ELF-1 (cell line): ENCODE measurements at places on chromosomes 13 and 19.
A peak's percentile ranks its signal among the peaks of the same experiment; 100 is the strongest.

DNA sequence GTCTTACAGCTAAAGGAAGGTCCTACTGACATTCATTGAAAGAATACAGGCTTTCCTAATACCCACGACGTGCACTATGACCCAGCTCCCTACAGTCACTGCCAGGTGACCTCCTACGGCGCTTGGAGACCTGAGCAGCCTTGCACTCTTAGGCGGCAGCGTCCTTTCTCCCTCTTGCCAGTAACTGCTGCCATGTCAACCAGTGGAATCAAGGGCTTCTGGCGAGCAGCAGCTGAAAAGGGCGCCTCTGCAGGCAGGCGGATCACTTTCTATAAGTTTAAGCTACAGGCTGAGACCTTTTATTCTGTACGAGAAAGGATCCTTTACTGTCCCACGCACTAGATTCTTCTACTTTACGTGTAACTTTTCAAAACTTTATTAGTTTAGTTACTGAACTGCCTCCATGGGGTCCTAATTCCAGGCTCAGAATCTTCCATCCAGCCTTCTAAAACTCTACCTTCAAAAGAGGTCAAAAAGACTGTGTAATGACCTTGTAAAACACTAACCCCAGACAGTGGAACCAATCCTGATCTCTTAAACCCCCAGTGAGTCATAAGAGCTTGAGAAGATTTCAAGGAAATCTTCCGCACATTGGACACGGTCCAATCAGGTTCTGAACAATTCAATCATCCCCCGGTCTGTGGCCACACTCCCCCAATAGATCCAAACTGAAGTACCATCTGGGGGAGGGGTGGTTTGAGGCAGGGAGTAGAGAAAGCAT lies 1.9 kb downstream of the KCTD12 start:
- peak; percentile 20 for DNase-seq

DNA sequence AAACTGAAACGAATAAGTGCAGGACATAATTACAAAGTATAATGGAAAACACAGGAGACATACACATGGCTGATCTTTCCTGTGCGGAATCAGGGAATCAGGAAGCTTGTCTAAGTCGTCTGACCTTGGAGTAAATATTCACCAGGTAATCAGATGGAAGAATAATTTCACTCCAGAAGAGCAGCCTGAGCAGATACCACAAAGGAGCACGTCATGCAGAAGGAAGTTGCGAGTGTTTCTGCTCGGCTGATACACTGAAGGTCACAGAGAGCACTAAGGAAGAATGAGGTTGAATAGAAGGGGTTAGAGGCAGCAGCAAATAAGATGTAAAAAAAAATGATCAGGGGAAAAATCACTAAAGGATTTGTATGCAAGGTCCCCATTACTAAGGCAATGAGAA lies 122.3 kb upstream of the GPC6 start:
- DNase-seq, result no peak

DNA sequence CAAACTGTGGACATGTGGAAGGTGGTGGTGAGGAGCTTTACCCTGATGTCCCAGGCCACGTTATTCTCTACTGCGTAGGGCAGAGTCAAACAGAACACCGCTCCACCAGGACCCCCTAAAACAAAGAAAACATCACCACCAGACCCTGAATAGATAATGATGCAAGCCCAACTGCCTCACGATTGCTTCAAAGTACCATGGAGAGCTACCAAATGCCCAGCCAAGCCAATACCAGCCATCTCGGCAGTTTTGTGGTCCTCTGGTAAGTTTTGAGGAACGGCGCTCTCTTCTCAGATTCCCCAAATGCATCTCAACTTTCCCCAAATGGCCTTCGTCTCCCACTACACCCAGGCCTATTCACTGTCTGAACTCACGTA lies 5.6 kb downstream of the RANBP3 start:
- DNase-seq, result no peak

DNA sequence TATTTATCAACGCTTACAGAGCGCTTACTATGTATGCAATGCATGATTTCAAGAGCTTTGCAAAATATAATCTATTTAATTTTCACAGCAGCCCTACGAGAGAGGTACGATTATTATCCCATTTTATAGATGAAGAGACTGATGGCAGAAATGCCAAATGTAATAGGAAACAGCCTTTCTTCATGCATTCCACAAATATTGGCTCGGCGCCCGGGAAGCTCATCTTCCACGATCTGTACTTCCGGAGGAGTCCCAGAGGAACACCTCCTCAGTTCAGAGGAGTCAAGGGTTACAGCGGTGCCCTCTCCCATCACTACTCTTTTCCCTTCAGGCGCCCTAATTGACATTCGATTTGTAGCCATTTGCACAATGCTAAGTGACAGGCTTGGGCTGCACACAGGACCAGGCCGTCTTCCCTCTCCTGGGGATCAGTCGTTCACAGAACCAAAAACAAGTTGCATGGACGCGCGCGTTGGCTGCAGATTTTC lies 1.1 kb upstream of the ARHGAP35 start:
- no peak for DNase-seq

- no peak for DNase-seq
Measured at GRCh38 chr19:49061445-49061844, 3.2 kb downstream of the NTF4 start.

DNA sequence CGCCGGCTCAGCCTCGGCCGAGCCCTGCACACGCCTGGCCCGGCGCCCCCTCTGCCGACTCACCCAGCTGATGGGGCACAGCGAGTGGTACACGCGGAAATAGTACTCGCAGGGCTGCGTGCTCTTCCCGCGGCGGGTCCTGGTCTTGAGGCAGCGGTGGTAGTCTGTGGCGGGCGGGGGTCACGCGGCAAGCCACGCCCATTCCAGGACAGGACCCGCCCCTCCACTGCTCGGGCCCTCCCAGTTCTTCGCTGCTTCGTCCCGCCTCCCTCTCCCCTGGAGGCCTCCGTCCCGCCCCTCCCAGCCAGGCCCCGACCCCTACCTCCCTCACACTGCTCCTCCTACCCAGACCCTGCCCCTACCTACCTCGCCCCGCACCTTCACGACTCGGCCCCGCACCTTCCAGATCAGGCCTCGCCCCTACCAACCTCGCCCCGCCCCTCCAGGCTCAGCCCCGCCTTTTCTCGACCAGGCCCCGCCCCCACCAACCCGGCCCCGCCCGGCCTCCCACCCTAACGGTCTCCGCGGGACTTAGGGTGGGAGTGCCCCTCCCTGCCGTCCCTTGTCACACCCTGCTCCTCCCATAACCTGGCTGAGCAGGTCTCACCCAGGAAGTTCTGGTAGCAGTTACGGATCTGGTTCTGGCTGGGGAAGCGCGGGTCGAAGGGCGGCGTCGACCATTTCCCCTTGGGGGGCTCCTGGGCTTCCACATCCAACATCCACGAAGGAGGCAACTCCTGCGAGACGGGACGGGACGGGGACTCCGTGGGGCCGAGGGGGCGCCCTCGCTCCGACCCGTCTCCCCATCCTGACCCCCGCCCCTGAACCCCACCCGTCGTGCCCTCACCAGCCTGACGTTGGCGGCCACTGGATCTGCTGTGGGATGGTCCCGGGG lies 469 bp downstream of the COX6B2 start:
- peak; percentile 89 for DNase-seq

DNA sequence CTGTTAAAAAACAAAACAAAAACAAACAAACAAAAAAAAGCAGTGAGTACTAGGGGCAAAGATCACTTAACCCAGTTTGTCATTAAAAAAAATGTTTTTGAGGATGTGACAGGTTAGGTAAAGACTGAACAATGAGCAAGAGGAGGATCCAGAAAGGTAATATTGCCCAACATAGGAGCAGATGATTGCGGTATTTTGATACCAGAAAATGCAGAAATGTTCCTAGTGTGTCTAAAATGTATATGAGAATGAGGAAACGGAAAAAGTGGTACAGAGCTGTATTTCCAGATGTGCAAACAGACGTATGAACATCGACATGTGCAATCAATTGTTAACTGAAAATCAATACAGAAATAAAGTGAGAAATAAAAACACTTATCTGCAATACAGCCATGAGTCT lies 4.9 kb upstream of the LILRA4 start:
- no peak for DNase-seq

GRCh38 chr13:111281751-111282311 lies 38.6 kb upstream of the TEX29 start:
- no peak for DNase-seq

DNA sequence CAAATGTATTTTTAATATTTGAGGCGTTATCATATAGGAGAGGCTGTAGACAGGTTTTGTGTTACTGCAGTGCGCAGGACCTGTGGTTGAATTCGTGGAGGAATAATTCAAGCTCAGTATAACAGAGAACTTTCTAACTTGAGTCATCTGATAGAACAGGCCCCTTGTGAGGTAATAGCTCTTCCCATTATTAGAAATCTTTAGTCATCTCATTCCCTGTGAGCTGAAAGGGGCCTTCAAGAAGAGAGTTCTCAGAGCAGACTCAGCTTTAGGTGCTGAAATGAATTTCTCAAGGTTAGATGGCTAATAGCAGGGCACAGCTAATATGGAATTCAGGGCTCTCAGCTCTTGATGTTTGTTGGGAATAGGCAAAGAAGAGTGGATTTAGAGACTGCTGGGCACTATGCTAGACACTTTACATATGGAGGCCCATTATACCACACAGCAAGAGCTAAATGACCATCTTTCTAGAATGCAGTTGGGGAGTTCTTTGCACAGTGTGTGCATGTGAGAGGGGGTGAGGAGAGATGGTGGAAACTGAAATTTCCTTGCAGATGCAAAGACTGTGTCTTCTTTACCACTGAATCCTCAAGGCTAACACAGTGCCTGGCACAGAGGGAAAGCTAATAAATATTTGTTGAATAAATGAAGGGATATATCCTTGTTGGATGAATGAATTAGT lies 89.5 kb downstream of the DGKH start:
- DNase-seq, result no peak

DNA sequence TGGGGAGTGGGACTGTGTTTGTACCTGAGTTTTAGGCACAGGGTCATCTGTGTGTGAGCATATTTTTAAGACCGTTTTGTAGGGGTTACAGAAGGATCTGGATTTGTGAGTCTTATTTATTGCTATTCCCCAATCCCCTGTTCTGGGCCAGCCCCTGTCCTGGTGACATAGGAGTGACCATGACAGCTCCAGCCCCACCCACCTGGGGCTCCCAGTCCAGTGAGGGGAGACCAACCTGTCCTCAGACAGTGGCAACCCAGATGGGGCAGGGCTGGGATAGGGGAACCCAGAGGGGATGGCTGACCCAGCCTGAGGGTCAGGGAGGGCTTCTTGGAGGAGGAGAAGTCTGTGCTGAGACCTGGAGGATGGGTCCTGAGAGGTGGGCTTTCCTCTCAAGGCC lies 10.7 kb downstream of the TMEM160 start:
- no peak for DNase-seq

- no peak for DNase-seq
Measured at GRCh38 chr13:98984118-98984517, 6.3 kb upstream of the DOCK9 start.

GRCh38 chr13:86569119-86569518 lies 769.9 kb upstream of the SLITRK6 start:
- DNase-seq, result no peak

- no peak for DNase-seq
Measured at GRCh38 chr13:32736648-32737047, 150.4 kb downstream of the PDS5B start.

GRCh38 chr19:38735257-38735686 lies 9.0 kb downstream of the CAPN12 start:
- DNase-seq, result peak; percentile 79

GRCh38 chr19:54317108-54317964 lies 4.4 kb upstream of the LILRA5 start:
- no peak for DNase-seq

DNA sequence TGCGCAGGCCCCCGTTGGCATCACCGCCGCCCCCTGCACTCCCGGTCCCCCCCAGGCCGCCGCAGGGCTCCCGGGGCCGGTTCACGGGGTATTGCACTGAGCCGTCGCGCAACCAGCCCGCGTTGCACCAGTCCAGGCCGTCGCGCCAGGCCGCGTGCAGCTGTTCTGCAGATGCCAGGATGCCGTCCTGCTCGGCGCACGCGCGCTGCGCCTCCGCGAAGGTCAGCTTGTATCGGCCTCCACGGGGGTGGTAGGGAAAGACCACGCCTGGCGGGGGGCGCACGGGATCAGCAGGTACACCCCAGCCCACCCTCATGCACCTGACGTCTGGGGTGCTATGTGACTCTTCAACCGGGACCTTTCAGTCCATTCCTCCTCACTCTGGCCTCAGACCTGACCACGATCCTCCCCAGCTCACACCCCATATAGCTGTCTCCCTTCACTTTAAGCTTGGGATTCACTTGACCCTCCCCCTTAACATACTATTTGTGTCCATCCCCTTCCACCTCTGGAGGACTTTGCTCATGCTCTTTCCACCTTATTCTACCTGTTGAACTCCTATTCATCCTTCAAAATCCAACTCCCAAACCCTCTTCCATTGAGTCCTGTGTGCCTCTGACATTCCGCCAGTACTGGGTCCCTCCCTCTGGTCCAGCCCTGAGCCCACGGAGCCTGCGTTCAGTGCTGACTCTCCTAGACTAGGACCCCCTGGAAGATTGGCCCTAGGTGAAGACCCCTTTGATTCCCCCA lies 14.3 kb downstream of the TM6SF2 start:
- DNase-seq, result no peak

- DNase-seq, result no peak
Measured at GRCh38 chr13:62696490-62696889, 1280.8 kb upstream of the PCDH20 start.

GRCh38 chr13:98322091-98322718 lies 145.1 kb upstream of the RNF113B start:
- no peak for DNase-seq

- DNase-seq, result no peak
Measured at GRCh38 chr19:10305139-10305806, 4.3 kb downstream of the ZGLP1 start.

DNA sequence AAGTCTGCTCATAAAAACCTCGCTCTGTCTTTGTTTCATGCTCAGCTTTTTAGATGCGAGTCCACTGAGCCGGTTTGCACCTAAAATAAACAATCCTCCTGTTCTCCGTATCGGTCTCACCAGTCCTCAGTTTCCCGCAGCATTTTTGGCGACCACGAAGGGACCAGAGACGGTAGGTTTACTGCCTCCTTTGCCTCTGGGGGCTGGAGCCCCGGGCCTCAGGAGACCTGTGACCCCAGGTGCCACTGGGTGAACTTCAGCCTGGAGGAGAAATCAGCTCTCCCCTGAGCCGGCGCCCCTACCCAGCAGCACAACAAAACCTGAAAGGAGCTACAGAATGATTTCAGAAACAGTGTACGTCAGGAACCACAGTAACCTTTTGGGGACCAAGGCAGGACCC lies 8.1 kb downstream of the SIGLEC11 start:
- no peak for DNase-seq

GRCh38 chr19:56894626-56895025 lies 54.1 kb upstream of the PEG3 start:
- DNase-seq, result no peak

GRCh38 chr19:45314708-45315245 lies 7.9 kb downstream of the CKM start:
- no peak for DNase-seq

- DNase-seq, result no peak
Measured at GRCh38 chr13:30043631-30043925, 193.2 kb upstream of the UBL3 start.

- peak; percentile 60 for DNase-seq
Measured at GRCh38 chr19:42281146-42281826, 12.2 kb downstream of the CIC start.
